Heart left ventricle (tissue), 16 donors: ENCODE measurements at places on chromosomes 6 and 20. TPM values are rescaled to one million over a fixed set of nuclear protein-coding genes. Genes with fewer than 3 reads are reported as not detected.
A peak's percentile ranks its signal among the peaks of the same experiment; 100 is the strongest.

DNA sequence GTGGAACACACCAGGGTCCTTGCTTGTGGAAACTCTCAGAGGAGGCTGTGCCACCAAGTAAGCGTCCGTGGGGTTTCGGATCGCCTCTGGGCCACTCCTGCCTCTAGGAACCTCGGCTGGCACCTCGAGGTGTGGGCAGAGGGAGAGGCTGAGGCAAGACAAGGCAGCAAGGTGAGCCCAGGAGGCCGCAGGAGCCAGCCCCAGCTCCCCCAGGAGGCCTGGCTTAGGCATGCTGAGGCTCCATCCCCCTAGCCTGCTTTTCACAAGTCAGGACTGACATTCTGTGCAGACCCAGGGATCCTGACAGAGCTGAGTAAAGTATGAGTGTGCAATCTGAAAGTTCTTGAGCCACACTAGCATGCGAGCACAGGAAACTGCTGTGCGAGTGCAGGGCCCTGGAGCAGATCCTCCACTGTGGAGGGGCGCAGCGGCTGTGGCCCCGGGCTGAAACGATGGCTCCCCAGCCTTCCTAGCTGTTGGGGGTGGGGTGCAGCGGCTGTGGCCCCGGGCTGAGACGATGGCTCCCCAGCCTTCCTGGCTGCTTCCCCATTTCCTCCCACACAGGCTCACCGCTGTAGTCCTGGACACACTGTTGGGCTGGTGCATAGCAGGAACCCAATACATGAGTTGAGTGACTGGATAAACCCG lies 75.2 kb upstream of the CD93 start:
- no peaks in the 10 kb centered on the region for H3K36me3 ChIP-seq
- DNase-seq: no peak
- peaks cover 65% of the 10 kb centered on the region for H3K4me1 ChIP-seq
- H3K27ac ChIP-seq: peak overlapping the region; percentile 68
- no peak overlapping the region for H3K4me3 ChIP-seq

DNA sequence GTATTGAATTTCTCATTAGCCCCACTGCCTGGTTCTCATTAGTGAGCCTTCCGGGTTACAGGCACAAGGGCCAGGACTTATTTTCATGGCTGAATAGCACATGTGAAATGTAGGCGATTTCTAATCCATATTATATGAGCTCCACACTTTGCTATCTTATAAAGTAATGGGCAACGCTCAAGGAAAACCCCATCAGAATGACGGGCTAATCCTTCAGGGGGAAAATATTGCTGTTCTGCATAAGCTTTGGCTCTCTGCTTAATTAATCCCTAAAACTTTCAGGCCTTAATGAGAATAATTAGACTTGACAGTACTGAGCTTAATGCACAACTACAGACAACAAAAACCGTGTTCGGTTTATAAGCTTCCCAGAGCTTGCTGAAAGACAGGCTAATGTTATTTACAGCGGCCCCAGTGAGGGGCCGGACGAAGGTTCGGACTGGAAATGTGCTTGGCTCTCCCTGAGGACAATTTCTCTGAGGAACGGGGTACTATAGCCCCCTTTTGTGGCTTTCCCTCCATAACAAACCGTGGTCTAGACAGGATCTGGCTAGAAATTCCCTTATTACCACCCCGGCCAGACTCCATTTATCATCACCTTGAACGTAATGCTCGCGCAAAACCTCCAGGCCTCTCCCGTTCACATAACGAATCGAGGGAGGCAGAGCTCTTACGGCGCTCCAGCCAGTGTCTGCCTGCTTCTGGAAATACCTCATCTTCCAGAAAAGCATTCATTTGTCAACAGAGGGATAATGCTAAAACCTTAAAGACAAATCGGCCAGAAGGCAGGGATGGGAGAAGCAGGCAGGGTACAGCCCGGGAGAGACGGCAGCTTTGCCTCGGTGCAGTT lies 164.5 kb downstream of the CD83 start:
- H3K27me3 ChIP-seq: no peaks in the 10 kb centered on the region
- DNase-seq: no peak
- no peaks in the 10 kb centered on the region for H3K36me3 ChIP-seq
- no peak overlapping the region for H3K4me3 ChIP-seq
- no peaks in the 10 kb centered on the region for H3K4me1 ChIP-seq

- no peaks in the 10 kb centered on the region for H3K4me1 ChIP-seq
- peak; percentile 30 for DNase-seq
- H3K27ac ChIP-seq: no peak overlapping the region
- peaks cover 88% of the 10 kb centered on the region for H3K27me3 ChIP-seq
- H3K36me3 ChIP-seq: no peaks in the 10 kb centered on the region
Observed at GRCh38 chr20:46027245-46027853, 1.7 kb upstream of the SLC12A5 start.

Gene GSTA3
- not detected for total RNA-seq

Gene CD109
- total RNA-seq: 16.6 TPM
